ENCODE measurements at places on chromosomes 2 and 18.
A peak's percentile ranks its signal among the peaks of the same experiment; 100 is the strongest.

- no peak for DNase-seq
Observed at GRCh38 chr18:12637393-12637792, 20.5 kb downstream of the SPIRE1 start.

- DNase-seq: no peak
Observed at GRCh38 chr2:197097578-197098366, 171.3 kb upstream of the PGAP1 start.

GRCh38 chr2:112798979-112799975 lies 15.0 kb upstream of the IL1A start:
- DNase-seq: no peak

DNA sequence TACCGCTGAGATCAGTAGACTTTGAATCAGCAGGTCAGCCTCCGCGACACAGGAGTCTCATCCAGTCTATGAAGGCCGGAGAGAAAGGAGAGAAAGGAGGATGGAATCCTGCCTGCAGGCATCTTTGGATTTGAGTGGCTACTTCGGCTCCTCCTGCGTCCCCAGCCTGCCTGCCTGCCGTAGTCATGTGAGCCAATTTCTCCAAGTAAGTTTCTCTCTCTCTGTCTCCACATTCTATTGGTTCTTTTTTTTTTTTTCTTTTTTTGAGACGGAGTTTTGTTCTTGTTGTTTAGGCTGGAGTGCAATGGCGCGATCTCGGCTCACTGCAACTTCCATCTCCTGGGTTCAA lies 16.7 kb downstream of the PDCD1 start:
- DNase-seq: no peak

GRCh38 chr2:109659396-109660045 lies 45.4 kb downstream of the SOWAHC start:
- no peak for DNase-seq

GRCh38 chr2:188449561-188449960 lies 157.9 kb downstream of the GULP1 start:
- no peak for DNase-seq

GRCh38 chr2:85926931-85927661 lies 38.3 kb upstream of the ST3GAL5 start:
- no peak for DNase-seq

- no peak for DNase-seq
Observed at GRCh38 chr2:8510519-8510918, 171.3 kb upstream of the ID2 start.

DNA sequence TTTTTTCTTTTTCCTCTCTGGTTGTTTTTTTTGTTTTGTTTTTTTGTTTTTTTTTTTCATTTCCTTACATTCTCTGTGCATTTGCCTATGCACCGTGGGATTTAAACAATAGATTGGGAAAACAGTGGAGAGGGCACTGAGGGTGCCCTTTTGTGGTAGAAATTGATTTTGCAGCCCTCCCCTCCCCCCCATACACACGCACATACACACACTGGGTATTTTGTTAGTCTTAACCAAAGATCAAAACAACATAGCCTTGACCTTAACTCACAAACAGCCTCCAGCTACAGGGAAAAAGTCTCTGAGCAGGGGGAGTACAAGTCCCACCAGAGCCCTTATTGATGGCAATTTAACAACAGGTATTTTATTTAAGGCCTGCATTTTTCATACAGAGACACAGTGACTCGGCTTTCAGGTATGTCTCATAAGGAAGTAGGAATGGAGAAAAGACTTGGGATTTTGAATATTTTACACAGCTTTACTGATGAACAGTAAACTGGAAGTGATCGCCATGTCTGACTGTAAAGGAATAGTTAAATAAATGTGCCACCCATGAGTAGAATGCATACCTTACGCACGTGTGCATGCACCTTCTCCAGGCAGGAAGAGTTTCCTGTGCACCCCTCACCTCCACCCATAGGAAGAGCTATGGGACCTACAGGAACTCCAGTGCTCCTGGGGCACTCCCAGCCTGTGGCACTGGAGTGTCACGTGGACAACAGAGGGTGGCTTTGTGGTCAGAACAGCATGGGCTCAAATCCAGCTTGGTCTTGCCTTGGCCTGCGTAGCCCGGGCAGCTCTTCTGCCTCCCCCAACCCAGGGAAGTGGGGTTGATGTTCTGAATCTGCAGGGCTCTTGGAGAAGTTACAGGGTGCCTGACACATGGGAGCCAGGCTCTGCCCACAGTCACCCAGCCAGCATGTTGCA lies 266.4 kb downstream of the ANAPC1 start:
- no peak for DNase-seq

- DNase-seq: peak; percentile 17
Observed at GRCh38 chr2:216352653-216353270, 19.5 kb downstream of the MARCHF4 start.

- DNase-seq: no peak
Observed at GRCh38 chr18:77993188-77993981, 743.7 kb downstream of the GALR1 start.

- DNase-seq: no peak
Observed at GRCh38 chr2:3195641-3196476, 181.8 kb downstream of the EIPR1 start.

DNA sequence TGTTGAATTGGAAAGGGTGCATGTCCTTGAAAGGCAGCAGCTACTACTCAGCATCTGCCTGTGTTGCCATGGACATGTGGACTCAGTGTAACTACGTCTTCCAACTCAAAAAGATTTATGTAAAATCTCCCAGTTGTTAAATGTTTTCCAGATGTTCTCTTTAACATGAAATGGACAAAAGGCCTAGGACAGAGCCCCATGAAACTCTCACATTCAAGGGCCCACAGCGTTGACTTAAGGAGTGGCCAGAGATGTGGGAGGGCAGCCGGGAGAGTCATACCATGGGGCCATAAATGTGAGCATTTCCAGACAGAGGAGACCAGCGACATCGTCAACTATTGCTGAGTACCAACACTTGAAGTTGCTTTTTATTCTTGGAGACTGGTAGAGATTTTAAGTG lies 9.9 kb downstream of the SLC3A1 start:
- DNase-seq: no peak

- no peak for DNase-seq
Observed at GRCh38 chr18:60024857-60025256, 125.1 kb downstream of the PMAIP1 start.

DNA sequence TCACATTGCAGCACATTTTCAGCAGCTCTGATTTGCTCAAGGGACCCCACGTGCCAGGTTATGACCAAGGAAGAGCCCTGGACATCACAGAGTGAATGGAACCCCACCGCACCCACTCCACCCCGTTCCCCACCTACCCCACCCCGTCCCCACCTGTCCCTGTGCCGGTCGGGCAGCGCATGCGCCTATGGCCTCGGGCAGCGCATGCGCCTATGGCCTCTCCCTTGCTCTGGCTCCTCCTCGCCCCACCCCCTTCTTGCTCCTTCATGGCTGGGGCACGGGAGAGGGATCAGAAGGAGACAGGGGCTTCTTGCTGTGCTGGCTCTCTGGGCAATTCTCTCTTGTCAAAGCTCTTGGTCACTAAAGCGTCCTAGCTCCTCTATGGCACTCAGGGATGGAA lies 371.8 kb upstream of the HS6ST1 start:
- no peak for DNase-seq

- no peak for DNase-seq
Observed at GRCh38 chr18:55047546-55047945, 88.3 kb upstream of the CCDC68 start.

DNA sequence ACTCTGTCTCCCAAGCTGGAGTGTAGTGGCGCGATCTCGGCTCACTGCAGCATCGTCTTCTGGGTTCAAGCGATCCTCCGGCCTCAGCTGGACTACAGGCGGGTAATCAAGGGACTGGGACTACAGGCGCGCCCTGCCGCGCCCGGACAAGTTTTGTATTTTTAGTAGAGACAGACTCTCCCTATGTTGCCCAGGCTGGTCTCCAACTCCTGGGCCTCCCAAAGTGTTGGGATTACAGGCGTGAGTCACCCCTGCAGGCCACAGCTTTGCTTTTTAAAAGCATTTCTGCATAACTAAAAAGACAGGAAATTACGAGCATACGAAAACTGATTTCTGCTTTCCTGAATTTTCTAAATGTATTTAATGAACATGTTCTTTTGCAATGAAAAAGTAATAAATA lies 916 bp upstream of the OSBPL1A start:
- DNase-seq: no peak

GRCh38 chr2:172525601-172526000 lies 30.3 kb upstream of the PDK1 start:
- DNase-seq: no peak

GRCh38 chr2:104880076-104880475 lies 26.2 kb downstream of the POU3F3 start:
- DNase-seq: no peak

GRCh38 chr2:173588931-173589369 lies 234.3 kb downstream of the CDCA7 start:
- DNase-seq: no peak

DNA sequence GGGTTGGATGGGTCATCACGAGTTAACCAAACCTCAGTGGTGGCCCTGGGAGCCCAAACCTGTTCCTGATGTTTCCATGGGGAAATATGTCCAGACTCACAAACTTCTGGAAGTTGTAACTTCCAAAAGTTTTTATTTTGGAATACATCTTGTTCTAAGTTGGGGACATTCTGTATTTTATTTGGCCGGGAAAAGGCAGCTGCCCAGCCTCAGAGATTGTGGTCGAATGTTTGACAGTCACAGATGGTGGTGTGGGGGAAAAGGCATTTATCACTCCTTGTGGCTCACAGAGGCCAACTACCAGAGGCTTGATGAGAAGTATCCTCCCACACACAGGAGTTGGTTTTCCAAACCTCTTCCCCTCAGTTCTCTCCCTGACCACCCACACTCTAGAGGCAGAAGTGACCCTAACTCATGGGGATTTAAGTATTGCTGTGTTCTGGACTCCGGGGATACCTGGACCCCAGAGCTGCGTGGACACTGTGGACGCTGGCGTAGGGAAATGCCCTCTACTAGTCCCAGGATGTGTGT lies 124.7 kb upstream of the PPP1CB start:
- DNase-seq: no peak

GRCh38 chr18:9876867-9877654 lies 8.7 kb upstream of the TXNDC2 start:
- DNase-seq: peak; percentile 38

GRCh38 chr18:8969639-8970390 lies 132.7 kb upstream of the NDUFV2 start:
- DNase-seq: no peak

- DNase-seq: no peak
Observed at GRCh38 chr18:48829443-48830149, 121.2 kb downstream of the SMAD7 start.

GRCh38 chr18:43060020-43060419 lies 55.5 kb downstream of the RIT2 start:
- DNase-seq: no peak

DNA sequence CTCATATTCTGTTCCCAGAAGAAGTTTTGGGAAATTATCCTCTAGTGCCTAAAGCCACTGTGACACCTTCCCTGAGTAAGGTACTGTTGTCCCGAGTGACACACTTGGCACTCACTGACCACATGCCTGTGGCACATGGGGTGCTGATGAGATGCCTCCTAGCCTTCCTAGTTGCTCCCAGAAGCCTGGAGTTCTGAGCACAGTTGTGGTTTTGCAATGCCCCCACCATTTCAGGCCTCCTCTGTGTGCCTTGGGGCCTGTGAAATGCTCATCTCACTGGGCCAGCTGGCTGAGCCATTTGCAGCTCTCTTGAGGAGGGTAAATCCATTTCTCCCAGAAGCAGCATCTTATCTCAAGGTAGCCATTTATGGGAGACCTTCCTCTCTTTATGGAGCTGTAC lies 91.8 kb downstream of the DGKD start:
- no peak for DNase-seq

DNA sequence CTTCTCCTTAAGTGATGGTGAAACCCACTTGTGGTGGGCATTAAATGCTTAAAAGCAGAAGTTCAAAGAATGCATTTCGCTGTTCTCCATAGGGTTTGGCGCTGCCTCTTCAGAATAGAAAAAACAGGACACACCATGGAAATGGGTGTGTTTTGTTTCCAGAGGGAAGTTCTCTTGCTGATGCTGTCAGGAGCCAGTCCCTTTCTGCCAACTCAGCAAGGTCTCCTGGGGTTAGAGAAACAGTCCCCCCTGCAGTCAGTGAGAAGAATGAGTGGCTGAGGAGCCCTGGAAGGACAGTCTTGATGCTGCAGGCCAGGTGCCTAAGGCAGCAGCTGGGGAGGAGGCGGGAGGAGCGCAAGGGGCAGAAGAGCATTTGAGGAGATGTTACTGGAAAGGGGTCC lies 37.8 kb upstream of the ASAP2 start:
- DNase-seq: no peak

All from activated CD4-positive, alpha-beta T cell treated with anti-CD3 and anti-CD28 coated beads, Interleukin-2, Interleukin-4, amounts not matched to agents 100 ng/mL and 50 ng/mL, durations not matched to agents 16 hours and 8 hours (primary cell).